Activated B cell treated with CpG ODN at 0.5 μM for 24 hours (primary cell): ENCODE measurements at places on chromosomes 1 and 21. TPM values are rescaled to one million over a fixed set of nuclear protein-coding genes. Genes with fewer than 3 reads are reported as not detected.

MYOC gene
- total RNA-seq: not detected in 2 replicates

SDC3 gene
- 0.71 and 0.81 TPM in 2 replicates for total RNA-seq

APCS gene
- total RNA-seq: not detected in 2 replicates

ICOSLG gene
- 36.4 and 40.9 TPM in 2 replicates for total RNA-seq

CHIT1 gene
- 6.5 and 6.6 TPM in 2 replicates for total RNA-seq

SYPL2 gene
- total RNA-seq: not detected in 2 replicates

GRCh38 chr1:22524481-22524880 is 38.8 kb upstream of the EPHA8 start:
- no peaks in the 10 kb centered on the region for H3K27me3 ChIP-seq
- no peak overlapping the region for H3K4me3 ChIP-seq
- H3K27ac ChIP-seq: no peak overlapping the region
- no peaks in the 10 kb centered on the region for H3K4me1 ChIP-seq
- DNase-seq: no peak

DNA sequence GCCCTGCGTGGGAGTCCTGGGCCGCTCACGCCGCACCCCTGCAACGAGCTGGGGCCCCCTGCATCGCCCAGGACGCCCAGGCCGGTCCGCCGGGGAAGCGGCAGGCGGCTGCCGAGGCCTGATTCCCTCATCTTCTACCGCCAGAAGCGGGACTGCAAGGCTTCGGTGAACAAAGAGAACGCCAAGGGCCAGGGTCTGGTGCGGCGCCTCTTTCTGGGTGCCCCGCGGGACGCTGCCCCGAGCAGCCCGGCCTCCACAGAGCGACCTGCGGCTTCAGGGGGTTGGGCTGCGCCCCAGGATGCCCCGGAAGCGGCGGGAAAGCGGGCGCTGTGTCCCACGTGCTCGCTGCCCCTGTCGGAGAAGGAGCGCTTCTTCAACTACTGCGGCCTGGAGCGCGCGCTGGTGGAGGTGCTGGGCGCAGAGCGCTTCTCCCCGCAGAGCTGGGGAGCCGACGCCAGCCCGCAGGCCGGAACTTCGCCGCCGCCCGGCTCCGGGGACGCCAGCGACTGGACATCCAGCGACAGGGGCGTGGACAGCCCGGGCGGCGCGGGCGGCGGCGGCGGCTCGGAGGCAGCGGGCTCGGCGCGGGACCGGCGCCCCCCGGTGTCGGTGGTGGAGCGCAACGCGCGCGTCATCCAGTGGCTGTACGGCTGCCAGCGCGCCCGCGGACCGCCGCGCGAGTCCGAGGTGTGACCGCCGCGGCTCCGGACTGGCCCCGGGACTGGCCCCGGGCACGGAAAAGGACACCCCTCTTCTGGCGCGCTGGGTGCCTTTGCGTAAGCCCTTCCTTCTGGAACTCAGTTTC is 2.7 kb downstream of the FAM110D start:
- H3K27ac ChIP-seq: no peak overlapping the region
- peak overlapping the region; percentile 59 for H3K4me3 ChIP-seq
- DNase-seq: peak; percentile 54
- peaks cover 26% of the 10 kb centered on the region for H3K27me3 ChIP-seq

DNA sequence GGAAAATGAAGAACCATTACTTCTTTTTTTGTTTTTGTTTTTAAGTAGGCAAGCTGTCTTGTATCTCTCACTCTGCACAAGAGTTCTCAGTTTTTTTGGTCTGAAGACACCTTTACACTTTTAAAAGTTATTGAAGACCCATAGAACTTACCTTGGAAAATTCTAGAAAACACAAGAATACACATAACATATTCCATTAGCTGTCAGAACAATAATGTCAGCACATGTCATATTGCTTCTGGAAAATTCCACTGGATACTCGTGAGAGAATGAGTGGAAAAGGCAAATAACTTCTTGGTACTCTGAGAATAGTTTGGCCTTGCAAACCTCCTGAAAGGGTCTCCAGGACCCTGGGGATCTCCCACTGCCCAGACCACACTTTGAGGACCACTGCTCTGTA is 4.8 kb downstream of the FBXO28 start:
- H3K36me3 ChIP-seq: peaks cover 25% of the 10 kb centered on the region
- H3K4me3 ChIP-seq: no peak overlapping the region
- no peaks in the 10 kb centered on the region for H3K27me3 ChIP-seq
- DNase-seq: no peak
- peaks cover 28% of the 10 kb centered on the region for H3K4me1 ChIP-seq
- no peak overlapping the region for H3K27ac ChIP-seq

DNA sequence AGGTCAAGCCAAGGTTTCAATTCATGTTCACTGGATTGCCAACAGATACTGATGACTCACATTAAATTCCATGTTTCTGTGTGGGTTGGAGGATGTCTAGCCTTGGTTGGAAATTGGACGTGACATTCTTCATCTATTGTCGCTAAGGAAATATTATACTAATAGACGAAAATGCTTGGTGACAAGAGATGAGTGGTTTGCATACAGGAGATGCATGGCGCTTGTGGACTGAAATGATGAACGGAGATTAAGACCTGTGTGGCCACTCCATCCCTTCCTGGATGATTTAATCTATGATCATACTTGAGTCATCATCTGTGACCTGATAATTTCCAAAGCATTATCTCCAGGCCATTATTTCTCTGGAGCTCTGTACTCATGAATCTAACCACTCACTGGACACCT is 97.0 kb upstream of the CD34 start:
- H3K4me3 ChIP-seq: no peak overlapping the region
- no peaks in the 10 kb centered on the region for H3K36me3 ChIP-seq
- no peak for DNase-seq
- H3K27me3 ChIP-seq: no peaks in the 10 kb centered on the region
- no peaks in the 10 kb centered on the region for H3K4me1 ChIP-seq

- no peak overlapping the region for H3K4me3 ChIP-seq
- H3K36me3 ChIP-seq: no peaks in the 10 kb centered on the region
- peaks cover 12% of the 10 kb centered on the region for H3K27me3 ChIP-seq
- no peak for DNase-seq
Measured at GRCh38 chr1:41420351-41420750, 59.1 kb downstream of the FOXO6 start.

- no peak for DNase-seq
- H3K36me3 ChIP-seq: no peaks in the 10 kb centered on the region
- H3K27ac ChIP-seq: no peak overlapping the region
Measured at GRCh38 chr1:1291023-1291528, 10.8 kb downstream of the SCNN1D start.

DNA sequence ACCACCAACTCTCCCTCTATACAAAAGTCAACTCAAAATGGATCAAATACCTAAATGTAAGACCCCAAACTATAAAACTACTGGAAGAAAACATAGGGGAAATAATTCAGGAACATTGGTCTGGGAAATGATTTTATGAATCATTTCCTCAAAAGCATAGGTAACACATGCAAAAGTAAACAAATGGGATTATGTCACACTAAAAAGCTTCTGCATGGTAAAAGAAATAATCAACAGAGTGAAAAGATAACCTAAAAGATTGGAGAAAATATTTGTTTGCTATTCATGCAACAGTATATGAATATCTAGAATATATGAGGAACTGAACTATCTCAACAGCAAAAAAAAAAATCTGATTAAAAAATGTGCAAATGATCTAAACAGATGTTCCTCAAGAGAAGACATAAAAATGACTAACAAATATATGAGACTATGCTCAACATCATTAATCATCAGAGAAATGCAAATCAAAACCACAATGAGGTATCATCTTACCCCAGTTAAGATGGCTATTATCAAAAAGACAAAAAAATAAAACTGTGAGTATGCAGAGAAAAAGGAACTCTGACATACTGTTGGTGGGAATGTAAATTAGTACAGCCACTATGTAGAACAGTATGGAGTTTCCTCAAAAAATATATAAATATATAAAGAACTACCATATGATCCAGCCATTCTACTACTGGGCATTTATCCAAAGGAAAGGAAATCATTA is 47.8 kb downstream of the VCAM1 start:
- DNase-seq: no peak
- no peak overlapping the region for H3K4me3 ChIP-seq
- no peaks in the 10 kb centered on the region for H3K4me1 ChIP-seq
- no peaks in the 10 kb centered on the region for H3K27me3 ChIP-seq
- H3K27ac ChIP-seq: no peak overlapping the region
- H3K36me3 ChIP-seq: no peaks in the 10 kb centered on the region

GRCh38 chr1:54800899-54801759 is at the start of gene TTC22:
Gene TTC22 (minus strand): TSS chr1:54801323. CDS start chr1:54801163, 160 bp downstream.
- peak within 1 kb of the TSS; percentile 90 for H3K4me3 ChIP-seq
- H3K4me1 ChIP-seq: peaks cover 29% of the 10 kb centered on the region
- no peaks in the 10 kb centered on the region for H3K27me3 ChIP-seq
- peaks cover 3% of the 10 kb centered on the region for H3K36me3 ChIP-seq
- H3K27ac ChIP-seq: peak within 1 kb of the TSS; percentile 83

GRCh38 chr1:102420034-102420433 is 423.3 kb upstream of the OLFM3 start:
- H3K27ac ChIP-seq: no peak overlapping the region
- H3K27me3 ChIP-seq: no peaks in the 10 kb centered on the region
- DNase-seq: no peak
- no peaks in the 10 kb centered on the region for H3K36me3 ChIP-seq

GRCh38 chr1:7578206-7578605 is 192.9 kb upstream of the VAMP3 start:
- DNase-seq: no peak
- no peak overlapping the region for H3K27ac ChIP-seq
- H3K36me3 ChIP-seq: no peaks in the 10 kb centered on the region
- H3K4me3 ChIP-seq: no peak overlapping the region
